ENCODE measurements at places on chromosomes 7 and 10. TPM values are rescaled to one million over a fixed set of nuclear protein-coding genes. Genes with fewer than 3 reads are reported as not detected.

Gene SPOCK2
- polyA plus RNA-seq = 189 TPM

Gene ZNF518A
- polyA plus RNA-seq = 0.98 TPM

Gene RRP12
- polyA plus RNA-seq = 21.0 TPM

Gene CRTAC1
- 18.8 TPM for polyA plus RNA-seq

Gene TET1
- 1.8 TPM for polyA plus RNA-seq

Gene CNNM1
- 2.2 TPM for polyA plus RNA-seq

Gene PRLHR
- not detected for polyA plus RNA-seq

Gene AHR
- 1.6 TPM for polyA plus RNA-seq

Gene LRRD1
- not detected for polyA plus RNA-seq

Gene DLD
- 43.7 TPM for polyA plus RNA-seq

Gene GSDME
- 5.5 TPM for polyA plus RNA-seq

Gene GFRA1
- polyA plus RNA-seq = 1.6 TPM

Gene TAS2R16
- not detected for polyA plus RNA-seq

Gene PDE6C
- polyA plus RNA-seq = not detected

Gene NRG3
- 3.0 TPM for polyA plus RNA-seq
